ENCODE measurements at places on chromosomes 12 and 14. TPM values are rescaled to one million over a fixed set of nuclear protein-coding genes. Genes with fewer than 3 reads are reported as not detected.

- no peak for DNase-seq
Observed at GRCh38 chr12:20527417-20528163, 159.3 kb downstream of the PDE3A start.

DNA sequence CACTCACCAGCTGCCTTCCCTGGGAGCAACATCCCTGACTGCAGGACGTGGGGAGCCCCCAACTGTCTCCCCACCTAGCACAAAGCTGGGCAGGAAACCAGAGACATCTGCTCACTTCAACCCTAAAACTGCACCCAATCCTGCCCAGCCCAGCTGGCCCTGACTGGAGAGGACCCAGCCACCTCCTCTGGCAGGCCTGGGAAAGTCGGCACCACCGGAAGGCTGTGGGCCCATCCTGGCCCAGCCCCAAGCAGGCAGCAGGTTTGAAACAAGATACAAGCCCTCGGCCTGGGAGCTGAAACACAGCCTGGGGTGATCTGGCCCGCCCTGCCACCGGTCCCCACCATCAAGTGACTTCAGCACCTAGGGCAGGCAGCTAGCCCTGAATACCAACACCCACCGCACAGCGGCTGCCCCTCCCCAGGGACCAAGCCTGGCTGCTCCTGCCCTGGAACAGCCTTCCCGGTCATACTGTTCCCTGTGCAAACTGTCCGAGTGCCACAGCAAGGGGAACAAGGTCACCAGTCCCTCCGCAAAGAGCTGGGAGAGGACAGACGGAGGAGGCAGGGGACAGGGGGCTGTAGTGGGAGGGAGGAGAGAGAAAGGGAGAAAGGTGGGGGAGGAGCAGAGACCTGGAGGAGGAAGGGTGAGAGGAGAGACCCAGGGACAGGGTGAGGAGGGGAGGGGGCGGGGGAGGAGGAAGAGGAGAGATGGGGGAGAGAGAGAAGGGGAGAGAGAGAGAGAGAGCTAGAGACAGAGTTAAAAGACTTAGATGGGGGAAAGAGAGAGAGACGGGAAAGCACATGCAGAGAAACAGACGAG is 115.7 kb downstream of the RFLNA start:
- no peak for DNase-seq

DNA sequence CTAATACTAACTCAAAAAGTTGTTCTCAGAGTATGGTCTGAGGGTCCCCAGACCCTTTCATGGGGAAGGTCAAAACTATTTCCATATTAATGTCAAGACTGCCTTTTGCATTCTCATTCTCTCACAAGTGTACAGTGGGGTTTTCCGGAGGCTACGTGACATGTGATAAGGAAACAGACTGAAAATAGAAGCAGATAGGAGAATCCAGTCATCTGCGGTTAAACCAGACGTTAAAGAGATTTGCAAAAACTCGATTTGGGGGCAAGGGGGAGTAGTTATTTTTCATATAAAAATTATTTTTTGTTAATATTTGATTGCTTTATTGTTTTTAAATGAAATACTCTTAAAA is 1.0 kb upstream of the NAP1L1 start:
- DNase-seq, result peak; percentile 25

GRCh38 chr12:104181313-104181712 is 34.3 kb upstream of the TXNRD1 start:
- no peak for DNase-seq

DNA sequence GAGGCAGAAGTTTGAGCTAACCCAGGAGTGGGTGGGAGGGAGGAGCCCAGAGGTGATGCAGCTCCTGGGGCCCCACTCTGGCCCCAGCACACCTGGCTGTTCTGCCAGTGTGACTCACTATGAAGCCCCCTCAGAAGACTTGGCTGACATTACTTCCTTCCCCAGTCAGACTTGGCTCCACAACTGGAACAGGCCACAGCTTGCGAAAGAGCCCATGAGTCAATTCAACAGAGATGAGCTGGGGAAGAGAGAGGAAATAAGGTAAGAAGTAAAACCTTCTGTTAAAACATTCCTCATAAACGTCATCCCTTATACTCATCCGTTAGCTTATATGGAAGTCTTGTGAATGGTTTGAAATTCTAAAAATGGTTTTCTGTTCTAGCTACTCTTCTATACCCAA is 245.9 kb downstream of the ADAMTS20 start:
- DNase-seq, result no peak

- DNase-seq, result no peak
Observed at GRCh38 chr12:105476616-105477015, 146.1 kb downstream of the C12orf75 start.

DNA sequence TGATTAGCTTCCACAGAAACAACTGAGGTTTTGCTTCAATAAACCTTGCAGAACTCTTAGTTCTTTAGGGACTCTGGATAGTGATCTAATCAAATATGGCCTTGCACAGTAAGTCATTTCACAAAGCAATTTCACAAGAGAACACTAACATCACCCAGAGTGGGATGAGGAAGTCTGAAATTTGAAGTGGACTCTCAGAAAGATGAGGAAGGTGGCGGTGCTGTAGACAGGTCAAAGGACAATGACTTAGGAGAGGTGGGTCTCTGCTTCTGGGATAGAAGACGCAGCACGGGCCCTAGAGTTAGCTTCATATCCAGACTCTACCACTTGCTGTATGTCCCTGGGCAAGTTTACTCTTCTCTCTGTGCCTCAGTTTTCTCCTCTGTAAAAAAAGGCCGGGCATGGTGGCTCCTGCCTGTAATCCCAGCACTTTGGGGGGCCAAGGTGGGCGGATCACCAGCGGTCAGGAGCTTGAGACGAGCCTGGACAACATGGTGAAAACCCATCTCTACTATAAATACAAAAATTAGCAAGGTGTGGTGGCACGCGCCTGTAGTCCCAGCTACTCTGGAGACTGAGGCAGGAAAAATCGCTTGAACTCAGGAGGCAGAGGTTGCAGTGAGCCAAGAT is 18.9 kb downstream of the FOS start:
- DNase-seq, result no peak

- no peak for DNase-seq
Observed at GRCh38 chr12:15453613-15454012, 131.3 kb downstream of the PTPRO start.

DNA sequence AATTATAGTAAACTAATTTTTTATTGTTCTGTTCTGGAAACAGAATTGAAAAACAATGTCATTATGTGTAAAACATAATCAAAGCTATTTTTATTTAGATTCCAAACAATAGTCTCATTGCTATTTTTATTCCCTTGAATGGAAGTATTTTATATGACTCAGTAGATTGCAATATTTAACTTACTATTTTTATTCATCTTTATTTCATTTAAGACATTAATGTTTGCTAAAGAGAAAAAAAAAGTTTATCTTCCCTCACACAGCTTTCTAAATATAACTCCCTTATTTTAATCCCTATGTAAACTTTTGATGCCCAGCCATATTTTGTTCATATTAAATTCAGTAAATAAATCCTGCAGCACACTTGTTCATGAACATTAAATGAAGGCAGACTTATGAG is 622.4 kb downstream of the SLC6A15 start:
- no peak for DNase-seq

GRCh38 chr12:19234981-19235871 is 105.7 kb downstream of the PLEKHA5 start:
- no peak for DNase-seq

GRCh38 chr12:108146035-108146893 is 17.2 kb downstream of the WSCD2 start:
- no peak for DNase-seq

GRCh38 chr14:80576401-80576800 is 365.1 kb upstream of the DIO2 start:
- DNase-seq, result no peak

GRCh38 chr14:75375983-75376382 is 51.8 kb upstream of the JDP2 start:
- DNase-seq, result no peak

DNA sequence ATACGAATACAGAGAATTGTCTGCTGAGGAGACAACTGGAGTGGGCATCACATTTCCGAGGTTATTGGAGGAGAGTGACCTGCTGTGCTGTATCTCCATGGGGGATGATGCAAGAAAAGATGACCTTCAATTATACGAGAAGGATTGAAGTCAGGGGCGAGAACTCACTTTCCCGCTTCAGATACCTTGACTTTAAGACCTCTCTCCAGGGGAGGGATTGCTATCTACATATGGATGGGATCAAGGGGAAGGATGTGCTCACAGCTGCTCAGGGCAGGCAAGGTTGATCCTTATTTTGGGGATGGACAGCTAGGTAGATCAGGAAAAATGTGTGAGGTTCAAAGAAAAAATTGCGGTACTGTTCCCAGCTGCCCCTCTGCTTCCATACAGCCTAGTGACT is 24.4 kb downstream of the NEUROD4 start:
- no peak for DNase-seq

- DNase-seq, result no peak
Observed at GRCh38 chr14:98766818-98767217, 505.2 kb downstream of the BCL11B start.

The PLA2G1B gene
- total RNA-seq, result not detected

The RARG gene
- total RNA-seq, result 57.6 TPM

The CCDC184 gene
- 7.5 TPM for total RNA-seq

The MYF6 gene
- not detected for total RNA-seq

The ULK1 gene
- total RNA-seq, result 91.9 TPM
